ENCODE measurements at places on chromosomes 5 and 9.

- peak; percentile 77 for DNase-seq
Measured at GRCh38 chr9:72315089-72315509, 49.9 kb downstream of the ZFAND5 start.

DNA sequence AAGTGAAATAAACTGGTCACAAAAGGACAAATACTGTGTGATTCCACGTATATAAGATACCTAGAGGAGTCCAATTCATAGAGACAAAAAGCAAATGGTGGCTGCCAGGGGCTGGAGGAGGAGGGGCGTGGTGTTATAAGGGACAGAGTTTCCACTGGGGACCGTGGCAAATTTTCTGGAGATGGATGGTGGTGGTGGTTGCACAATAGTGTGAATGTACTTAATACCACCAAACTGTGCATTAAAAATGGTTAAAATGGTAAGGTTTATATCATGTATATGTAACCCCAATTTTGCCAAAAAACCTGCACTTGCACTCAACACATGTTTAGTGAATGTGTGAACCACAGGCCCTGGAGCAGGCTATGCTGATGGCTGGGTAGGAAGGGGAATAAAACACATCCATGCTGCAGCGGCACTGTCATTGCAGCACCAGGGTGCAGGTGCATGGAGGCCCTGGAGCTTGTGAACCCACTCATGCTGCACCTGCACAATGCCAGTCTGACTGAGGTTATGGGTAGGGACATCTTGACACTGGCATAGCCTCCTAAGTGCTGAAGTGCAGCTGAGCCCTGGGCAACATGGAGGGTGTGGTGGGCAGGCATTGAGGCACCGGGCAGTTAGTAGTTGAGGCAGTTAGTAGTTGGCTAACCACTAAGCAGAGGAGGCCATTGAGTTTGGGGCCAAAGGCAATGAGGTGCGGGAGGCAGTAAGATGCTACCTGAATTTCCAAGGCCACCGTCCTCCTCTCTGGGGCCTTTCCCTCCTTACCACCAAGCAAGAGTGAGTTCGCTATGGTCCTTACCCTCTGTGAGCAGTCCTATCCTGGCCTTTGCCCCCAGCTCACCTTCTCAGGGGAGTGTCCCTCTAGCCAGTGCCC lies 3.5 kb upstream of the PHF2 start:
- no peak for DNase-seq

DNA sequence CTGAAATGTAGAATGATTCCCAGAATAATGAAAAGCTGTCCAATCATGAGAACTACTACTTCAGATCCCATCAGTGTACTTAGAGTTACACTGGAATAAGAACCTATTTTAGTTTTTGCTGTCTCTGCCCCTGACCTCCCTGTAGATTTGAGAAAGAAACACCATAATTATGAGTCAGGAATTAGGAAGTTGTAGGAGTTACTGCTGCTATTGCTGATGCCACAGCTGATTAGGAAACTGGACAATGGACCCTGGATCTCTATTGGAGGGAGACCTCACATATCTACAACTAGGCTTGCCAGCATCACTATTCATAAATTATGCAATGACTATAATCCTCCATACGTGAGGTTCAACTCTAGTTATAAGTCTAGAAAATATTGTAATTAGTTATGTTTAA lies 48.8 kb upstream of the EDIL3 start:
- no peak for DNase-seq

DNA sequence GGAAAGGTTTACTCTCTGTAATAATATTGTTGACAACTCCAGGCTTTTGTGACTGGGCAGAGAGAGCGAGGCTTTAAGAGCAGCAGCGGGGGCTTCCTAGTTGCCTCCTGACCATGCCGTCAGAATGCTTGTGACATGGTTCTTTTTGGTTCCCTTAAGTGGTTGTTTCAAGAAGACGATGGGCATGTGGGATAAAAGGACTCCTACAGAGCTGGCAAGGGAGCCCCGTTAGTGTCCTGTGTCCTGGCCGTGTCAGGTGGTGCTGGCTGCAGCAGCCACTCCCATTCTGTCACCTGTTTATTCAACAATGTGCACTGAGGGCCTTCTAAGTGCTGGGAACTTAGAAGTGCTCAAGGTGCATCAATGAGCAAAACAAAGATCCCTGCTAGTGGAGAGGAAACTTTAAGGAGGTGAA lies 19.7 kb downstream of the LCP2 start:
- no peak for DNase-seq

GRCh38 chr9:127779136-127779981 lies 893 bp upstream of the SH2D3C start:
- DNase-seq, result no peak

DNA sequence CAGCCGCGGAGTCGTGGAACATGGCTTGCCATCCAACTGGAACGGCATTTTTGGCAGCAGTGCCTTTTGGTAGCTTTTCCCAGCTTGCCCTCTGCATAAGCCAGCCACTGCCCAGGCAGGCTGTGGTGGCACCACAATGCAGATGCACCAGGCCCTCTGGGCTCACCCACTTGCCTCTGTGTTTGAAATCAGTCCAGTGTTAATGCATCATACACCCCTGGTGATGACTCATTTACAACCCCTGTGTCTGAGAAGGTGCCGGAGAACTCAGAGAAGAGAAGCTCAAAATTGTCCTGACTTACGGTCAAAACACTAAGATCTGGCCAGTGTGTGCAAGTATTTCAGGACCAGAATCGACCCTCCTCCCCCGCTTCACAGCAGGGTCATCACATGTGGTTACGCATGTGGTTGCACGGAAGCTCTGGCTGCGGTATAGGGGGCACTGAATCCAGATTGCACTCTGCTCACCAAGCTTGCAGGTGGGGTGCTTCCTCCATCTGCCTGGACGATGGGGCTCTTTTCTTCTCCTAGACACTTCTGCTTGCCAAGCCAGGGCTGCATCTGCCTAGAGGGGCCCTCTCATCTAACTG lies 66.5 kb upstream of the SMIM15 start:
- no peak for DNase-seq

GRCh38 chr9:108356806-108357205 lies 499.0 kb downstream of the ACTL7B start:
- DNase-seq, result no peak

- DNase-seq, result no peak
Measured at GRCh38 chr9:136965771-136966484, 11.4 kb upstream of the PTGDS start.

GRCh38 chr5:160166069-160166972 lies 47.1 kb upstream of the PWWP2A start:
- no peak for DNase-seq

GRCh38 chr9:18479405-18479804 lies 5.5 kb downstream of the ADAMTSL1 start:
- DNase-seq, result no peak

GRCh38 chr5:112163435-112163834 lies 255.6 kb downstream of the EPB41L4A start:
- DNase-seq, result no peak

DNA sequence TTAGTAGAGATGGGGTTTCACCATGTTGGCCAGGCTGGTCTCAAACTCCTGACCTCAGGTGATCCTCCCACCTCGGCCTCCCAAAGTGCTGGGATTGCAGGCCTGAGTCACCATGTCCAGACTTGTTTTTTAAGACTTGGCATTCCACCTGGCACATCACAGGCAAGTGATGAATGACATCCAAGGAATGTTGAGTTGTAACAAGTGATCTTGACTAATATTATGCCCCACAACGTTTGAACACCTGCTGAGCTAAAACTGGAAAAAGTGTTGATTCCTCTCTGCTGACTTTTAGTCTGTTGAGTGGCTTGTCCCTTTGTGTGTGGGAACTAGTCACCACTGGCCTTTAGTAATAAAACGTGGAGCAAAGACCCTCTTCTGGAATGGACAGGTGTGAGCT lies 54.6 kb downstream of the SUB1 start:
- no peak for DNase-seq

DNA sequence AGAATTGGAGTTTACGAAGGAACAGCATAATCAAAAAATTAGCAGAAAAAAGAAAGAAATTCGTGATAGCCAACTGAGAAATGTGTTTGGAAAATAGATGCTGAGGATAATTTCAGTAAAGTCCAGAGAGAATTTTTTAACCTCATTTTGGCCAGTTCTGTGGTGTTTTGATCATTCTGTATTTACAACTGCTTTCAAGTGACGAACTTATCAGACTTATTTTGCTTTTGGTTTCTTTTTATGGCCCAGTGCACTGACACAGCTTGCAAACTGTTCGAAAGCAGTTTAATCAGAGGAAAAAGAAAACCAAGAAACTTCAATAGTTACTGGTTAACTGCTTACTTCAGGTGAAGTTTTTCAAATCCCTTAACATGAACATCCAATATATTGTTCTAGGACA lies 1.9 kb downstream of the SDHA start:
- DNase-seq, result no peak

GRCh38 chr9:89166852-89167251 lies 11.8 kb downstream of the SHC3 start:
- DNase-seq, result no peak

- peak; percentile 91 for DNase-seq
Measured at GRCh38 chr9:14366076-14366475, 52.1 kb upstream of the NFIB start.

GRCh38 chr5:36323926-36324781 lies 22.5 kb upstream of the RANBP3L start:
- no peak for DNase-seq

- no peak for DNase-seq
Measured at GRCh38 chr5:81638471-81638870, 112.4 kb downstream of the SSBP2 start.

GRCh38 chr5:100877274-100877673 lies 25.8 kb downstream of the ST8SIA4 start:
- DNase-seq, result no peak

DNA sequence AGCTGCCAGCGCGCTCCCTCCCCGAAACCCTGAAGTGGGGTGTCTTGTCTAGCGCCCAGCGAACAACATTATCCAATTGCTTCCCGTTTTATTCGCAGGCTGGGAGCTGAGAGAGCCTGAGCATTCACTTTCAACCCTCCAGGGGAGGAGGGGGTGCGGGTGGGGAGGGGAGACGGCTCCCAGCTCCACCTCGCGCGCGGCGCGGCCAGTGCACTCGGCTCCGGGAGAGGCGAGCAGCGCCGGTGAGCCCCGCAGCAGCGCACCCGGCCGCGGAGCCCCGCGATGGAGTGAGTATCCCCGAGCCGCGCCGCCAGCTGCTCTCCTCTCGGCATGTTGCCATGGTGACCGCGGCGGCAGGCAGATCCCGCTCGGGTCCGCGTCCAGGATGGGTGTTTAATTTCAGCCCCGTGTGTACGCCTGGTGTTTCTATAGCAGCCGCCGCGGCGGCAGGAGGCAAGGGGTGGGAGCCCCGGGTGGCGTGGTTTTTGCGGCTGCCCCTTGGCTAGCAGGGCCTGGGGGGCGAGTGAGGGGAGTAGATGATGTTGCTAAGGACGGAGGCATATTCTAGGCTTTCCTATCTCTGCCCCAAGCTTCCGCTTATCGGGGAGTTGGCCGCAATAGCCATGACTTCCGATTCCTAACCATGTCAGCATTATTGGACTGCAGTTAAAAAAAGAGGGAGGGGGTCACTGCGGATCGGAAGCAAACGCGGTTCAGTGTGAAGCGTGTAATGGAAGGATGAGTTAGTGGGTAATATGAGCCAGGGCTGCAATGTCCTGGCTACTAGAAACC lies 139.2 kb upstream of the PALM2AKAP2 start:
- DNase-seq, result peak; percentile 88

DNA sequence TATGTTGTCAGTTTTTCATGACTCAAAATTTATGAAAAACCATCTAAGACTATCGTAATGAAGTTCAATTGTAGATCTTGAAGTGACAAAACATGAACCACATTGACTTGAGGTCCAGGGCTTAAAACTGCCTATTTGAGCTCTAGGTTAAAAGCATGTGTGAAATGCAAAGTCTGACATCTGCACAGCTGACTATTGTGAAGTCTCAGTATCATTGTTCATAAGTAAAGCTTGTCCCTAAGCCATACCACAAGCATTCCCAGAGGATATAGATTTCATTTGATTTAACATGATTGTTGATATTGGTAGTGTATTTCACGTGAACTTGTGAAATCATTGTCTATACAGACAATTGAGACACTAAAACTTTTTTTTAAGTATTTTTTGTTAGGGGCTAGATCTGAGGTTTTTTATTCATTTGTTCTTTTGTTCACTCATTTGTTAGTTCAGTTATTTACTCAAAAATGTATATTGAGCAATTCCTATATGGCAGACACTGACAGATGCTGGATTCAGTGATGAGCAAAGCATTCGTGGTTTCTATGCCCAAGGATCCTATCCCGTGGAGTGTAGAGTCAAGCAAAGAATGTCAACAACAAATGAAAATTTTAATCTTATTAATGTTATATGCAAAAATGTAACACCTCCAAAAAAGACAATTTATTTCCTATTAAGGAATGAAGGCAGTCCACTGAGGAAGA lies 485.2 kb downstream of the RAB3C start:
- DNase-seq, result no peak

GRCh38 chr9:22683700-22684075 lies 237.1 kb downstream of the DMRTA1 start:
- no peak for DNase-seq
